Renal cortex interstitium (tissue), 15 donors: ENCODE measurements at places on chromosomes 3 and 15. TPM values are rescaled to one million over a fixed set of nuclear protein-coding genes. Genes with fewer than 3 reads are reported as not detected.

- DNase-seq, result no peak
Measured at GRCh38 chr15:80461356-80462095, 57.3 kb downstream of the ARNT2 start.

DNA sequence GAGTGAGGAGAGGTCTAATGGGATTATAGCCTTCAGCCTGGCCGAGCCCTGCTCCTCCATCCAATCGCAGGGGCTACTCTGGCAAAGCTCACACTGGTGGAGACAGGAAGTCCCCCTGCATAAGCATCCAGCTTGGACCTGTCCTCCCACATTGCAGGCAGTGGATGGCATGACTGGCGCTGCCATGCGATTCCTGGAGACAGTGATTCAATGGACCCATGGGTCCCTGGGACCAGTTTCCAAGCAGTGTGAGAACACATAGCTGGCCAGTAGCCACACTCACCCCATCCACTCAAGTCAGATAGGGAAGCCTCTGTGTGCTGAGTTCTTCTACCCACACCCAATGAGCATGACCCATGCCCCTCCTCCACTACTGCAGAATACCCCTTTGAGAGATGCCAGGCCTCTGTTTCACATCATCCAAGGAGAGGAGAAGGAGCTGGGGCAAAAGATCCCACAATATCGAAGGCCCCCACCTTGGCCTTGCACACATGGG is 18.1 kb upstream of the POC1A start:
- DNase-seq, result no peak

DNA sequence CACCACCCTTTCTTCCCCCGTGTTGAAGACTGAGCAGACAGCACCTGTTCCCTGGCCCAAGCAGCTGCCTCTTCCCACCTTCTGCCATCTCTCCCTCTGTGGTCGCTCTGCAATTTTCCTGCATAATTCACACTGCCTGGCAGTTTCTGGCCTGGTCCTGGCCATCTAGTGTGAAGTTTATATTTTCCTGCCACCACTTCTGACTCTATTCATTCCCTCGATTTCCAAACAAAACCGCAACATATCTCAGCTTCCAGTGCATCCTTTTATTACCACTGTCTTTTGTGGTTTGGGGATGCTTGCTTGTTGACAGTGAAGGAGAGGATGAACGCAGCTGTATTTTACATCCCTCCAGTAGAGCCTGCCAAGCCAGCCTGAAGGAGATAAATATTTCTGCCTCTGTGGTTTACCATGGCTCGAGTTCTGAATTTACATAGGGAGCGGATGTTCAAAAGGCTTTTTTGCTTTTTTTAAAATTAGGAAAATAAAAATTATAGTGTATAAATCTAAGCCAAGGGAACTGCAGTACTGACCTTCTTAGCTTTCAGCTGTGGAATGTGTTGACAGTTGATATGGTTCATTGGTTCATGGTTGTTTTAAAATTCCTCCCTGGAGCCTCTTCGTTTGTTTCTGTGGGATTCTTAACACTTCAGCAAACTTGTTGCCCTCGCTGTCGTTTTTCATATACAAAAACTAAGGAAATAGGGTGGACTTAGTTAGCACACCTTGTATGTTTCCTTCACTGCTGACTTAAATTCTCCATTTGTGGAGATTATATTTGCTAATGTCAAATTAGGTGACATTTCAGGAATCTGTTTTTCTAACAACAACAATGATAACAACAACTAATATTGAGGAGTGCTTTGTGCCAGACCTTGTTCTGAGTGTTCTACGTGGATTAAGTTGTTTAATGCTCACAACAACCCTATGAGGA is 250.5 kb downstream of the ADAMTSL3 start:
- peak; percentile 55 for DNase-seq

- DNase-seq, result no peak
Measured at GRCh38 chr15:57427367-57427821, 51.1 kb downstream of the CGNL1 start.

DNA sequence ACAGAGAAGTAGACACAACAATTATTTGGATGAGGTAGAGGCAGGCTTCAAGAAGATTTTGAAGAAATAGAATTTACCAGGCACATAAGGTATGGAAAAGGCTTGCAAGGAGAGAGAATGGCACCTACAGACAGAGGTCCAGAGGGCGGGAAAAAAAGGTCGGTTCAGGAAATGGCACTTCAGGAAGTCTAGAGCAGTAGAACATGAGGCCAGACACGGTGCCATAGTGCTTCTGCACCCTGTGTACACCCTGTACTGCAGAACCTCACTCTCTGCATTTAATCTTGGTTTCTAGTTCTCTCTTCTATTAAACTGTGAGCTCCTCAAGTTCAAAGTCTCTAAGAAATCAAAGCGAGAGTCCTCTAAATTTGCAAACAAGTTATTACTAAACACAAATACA is 113.4 kb upstream of the C2CD4B start:
- no peak for DNase-seq

- no peak for DNase-seq
Measured at GRCh38 chr3:169090559-169090958, 573.0 kb downstream of the MECOM start.

- DNase-seq, result no peak
Measured at GRCh38 chr3:33063651-33064051, 33.3 kb downstream of the GLB1 start.

- DNase-seq, result no peak
Measured at GRCh38 chr15:98513428-98513986, 134.8 kb upstream of the IGF1R start.

DNA sequence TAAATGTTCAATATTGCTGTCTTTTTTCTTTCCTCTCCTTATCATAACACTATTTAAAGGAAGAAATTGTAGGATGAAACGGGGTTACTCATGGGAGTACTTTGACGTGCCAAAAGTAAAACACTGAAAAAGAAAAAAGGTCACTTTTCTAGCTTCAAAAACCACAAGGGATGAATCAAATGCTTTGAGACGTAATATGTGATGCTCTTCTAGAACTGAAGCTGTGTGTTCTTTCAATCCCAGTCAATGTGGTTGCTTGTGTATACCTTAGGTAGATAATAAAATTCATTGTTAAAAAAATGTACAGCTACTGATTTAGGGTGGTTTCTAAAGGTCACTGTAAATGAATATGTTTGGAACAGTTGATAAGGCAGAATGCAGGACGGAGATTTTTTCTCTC is 538.8 kb upstream of the ZNF717 start:
- no peak for DNase-seq

DNA sequence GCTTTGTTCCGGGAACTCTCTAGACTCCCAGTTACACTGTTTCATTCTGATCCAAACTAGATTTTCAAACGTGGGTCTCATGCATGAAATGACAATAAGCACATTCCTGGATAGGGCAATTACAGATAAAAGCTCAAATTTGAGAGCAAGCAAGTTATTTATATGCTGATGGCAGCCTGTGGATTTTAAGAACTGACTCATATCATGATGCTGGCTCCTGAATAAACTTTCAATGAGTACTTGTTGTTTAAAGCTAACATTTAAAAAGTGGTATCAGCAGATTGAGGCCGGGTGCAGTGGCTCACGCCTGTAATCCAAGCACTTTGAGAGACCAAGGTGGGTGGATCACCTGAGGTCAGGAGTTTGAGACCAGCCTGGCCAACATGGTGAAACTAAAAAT is 66.6 kb downstream of the LEO1 start:
- no peak for DNase-seq

- no peak for DNase-seq
Measured at GRCh38 chr3:67712259-67712658, 57.8 kb upstream of the SUCLG2 start.

DNA sequence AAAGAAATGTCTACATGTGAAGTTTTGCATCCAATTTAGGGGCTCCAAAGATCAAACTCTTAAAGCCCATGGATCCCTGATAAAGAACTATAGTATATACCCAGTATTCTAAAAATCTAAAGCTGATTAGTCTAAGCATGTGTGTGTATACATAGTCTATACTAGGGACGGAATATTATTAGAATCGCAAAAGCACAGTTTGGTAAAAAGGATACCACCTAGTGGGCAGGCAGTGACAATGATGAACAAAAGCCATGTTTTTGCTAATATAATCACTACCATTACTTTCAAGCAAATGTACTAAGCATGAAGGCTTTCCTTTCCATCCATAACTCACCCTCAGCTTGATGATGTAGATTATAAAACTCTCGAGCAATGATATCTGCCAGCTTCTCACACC is 16.5 kb downstream of the POLQ start:
- no peak for DNase-seq

DNA sequence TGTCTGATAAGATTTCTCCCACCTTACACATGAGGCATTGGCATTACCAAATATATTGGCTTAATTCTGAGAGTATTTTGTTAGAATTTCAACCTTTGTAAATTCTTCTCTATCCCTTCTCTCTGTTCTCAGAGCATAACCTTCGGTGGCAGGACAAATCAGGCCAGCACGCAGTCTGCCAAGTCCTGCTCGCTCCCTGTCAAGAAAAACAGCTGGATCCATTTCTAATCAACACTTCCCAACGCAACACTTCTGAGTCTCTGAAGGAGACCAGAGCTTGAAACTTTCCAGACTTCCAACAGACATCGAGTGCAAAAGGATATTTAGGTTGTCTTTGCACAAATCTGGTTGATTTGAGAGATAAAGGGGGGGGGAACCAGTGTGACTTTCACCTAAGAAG is 125.7 kb downstream of the SV2B start:
- DNase-seq, result no peak

- no peak for DNase-seq
Measured at GRCh38 chr3:119695480-119695879, 7.3 kb upstream of the CFAP91 start.

DNA sequence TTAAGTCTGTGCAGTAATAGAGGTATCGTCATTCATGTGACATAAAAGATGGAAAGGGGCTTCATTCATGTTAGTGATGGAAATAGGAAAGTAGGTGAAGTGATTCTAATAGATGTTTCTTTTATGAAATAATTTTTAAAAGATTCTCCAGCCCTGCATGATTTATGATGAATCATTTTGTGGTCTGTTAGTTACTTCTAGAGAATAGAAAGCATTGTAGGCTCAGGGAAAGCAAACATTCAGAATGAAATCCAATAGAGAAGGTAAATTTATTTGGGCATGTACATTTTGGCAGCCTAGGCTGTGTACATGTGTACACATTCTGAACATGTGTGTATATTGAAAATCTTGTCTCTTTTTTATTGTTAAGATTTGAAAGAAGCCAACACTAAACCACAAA is 23.1 kb downstream of the PPARG start:
- no peak for DNase-seq

- DNase-seq, result no peak
Measured at GRCh38 chr15:42185801-42186200, 22.3 kb downstream of the VPS39 start.

The GRIP2 gene
- polyA plus RNA-seq, result 1.2 TPM

The ATP13A4 gene
- 1.2 TPM for polyA plus RNA-seq

The LYZL4 gene
- polyA plus RNA-seq, result not detected

The NDUFB4 gene
- polyA plus RNA-seq, result 209 TPM

The SLC24A5 gene
- polyA plus RNA-seq, result 0.64 TPM

The THSD4 gene
- 36.6 TPM for polyA plus RNA-seq
